Stimulated activated CD4-positive, alpha-beta T cell treated with anti-CD3 and anti-CD28 coated beads, Interleukin-12 subunit alpha, Interleukin-12 subunit beta, amount 100 ng/mL, for 24 hours (primary cell): ENCODE measurements at places on chromosomes 11 and 22.

GRCh38 chr11:66240781-66241136, 27.7 kb upstream of the RAB1B start:
- no peak for DNase-seq

DNA sequence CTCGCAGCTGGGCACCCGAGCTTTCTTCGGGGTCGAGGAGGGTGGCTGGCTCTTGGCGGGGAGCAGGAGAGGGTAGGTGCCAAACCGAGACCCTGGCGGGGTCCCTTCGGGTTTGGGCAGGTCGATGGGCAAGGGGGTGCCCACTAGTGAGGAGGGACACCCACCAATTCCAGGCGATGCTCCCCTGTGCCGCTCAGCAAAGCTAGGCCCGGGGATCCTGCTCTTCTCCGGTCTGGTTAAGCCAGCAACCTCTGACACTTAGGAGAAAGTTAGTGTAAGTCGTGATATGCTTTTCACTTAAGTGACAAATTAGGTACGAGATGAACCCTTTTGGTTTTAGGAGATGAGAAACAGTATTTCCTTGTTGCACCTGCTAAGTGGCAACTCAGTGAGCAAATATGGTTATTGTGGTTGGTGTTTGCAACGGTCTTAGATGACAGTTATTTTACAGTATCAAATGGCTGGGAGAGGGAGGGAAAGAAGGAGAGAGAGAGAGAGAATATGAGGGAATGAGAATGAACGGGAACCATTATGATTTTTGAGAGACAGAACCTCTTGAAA, 565 bp downstream of the NUCB2 start:
- DNase-seq = peak; percentile 15

GRCh38 chr11:95565724-95566141, 223.8 kb downstream of the FAM76B start:
- DNase-seq = no peak

- DNase-seq = no peak
These were observed 49.5 kb upstream of the HSPA8 start for GRCh38 chr11:123111465-123111864.

DNA sequence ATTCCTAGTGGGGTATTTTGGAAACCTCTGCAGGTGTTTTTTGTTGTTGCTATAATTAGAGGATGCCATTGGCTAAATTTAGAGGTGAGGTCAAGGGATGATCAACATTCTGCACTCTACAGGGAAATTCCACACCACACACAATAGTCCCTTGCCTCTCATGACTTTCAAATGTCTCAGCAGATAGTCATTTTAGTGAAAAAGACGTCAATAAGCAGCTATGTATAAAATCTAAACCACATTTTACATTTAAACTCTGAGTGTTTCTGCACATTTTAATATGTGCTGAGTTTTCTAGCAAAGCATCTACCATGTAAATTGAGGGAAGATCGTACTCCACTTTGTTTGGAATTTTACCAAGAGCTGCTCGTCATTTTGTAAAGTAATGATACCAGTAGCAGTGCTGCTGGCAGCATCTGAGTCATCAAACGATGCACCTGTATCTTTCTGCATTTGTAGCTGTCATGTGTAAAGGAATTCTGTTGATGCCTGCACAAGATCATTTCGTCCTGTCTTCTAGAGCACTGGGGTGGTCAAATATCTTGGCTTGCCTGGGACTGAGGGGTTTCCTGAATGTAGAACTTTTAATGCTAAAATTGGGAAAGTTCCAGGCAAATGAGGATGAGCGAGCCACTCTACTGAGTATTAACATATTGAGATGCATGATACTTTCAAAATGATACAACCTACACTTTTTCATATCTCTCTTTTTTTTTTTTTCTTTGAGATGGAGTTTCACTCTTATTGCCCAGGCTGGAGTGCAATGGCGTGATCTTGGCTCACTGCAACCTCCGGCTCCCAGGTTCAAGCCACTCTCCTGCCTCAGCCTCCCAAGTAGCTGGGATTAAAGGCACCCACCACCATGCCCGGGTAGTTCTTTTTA, 414.5 kb upstream of the SYN3 start:
- DNase-seq = no peak

DNA sequence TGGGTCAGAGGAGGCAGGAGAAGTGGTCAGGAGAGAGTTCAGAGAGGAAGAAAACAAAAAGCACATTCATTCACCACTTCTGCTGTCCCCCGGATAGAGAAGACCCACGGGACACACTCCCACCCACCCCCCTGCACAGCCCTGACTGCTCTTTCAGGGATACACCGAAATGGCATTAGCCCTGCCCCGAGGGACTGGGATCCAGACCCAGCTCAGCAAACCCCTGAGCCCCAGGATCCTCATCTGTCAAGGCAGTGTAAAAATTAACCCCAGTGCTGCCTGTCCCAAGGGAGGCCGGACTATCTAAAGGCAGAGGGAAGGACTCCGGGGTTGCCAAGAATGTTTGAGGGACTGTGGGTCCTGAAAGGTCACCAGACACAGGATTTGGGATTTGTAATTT, 31.2 kb downstream of the TPBGL start:
- no peak for DNase-seq

DNA sequence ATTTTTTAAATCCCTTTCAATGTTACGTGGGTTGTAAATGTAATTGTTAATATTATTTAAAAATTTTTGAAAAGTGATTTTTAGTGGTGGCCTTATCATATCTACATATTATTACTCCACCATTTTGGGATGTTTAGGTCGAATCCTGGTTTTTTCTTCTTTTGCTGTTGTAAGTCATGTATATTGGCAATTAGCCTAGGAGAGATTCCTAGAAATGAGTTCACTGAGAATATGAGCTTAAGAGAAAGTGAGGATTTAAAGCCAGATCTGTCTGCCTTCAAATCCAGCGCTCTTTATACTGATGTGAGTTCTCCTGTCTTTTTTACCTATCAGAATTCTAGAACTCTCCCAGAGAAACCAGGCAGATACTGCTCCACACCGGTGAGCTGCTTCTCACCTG, 56.1 kb downstream of the PTPRJ start:
- no peak for DNase-seq
